Cerebellar nuclear complex (tissue), 1 donor: ENCODE measurements at places on chromosomes 16 and 17.

DNA sequence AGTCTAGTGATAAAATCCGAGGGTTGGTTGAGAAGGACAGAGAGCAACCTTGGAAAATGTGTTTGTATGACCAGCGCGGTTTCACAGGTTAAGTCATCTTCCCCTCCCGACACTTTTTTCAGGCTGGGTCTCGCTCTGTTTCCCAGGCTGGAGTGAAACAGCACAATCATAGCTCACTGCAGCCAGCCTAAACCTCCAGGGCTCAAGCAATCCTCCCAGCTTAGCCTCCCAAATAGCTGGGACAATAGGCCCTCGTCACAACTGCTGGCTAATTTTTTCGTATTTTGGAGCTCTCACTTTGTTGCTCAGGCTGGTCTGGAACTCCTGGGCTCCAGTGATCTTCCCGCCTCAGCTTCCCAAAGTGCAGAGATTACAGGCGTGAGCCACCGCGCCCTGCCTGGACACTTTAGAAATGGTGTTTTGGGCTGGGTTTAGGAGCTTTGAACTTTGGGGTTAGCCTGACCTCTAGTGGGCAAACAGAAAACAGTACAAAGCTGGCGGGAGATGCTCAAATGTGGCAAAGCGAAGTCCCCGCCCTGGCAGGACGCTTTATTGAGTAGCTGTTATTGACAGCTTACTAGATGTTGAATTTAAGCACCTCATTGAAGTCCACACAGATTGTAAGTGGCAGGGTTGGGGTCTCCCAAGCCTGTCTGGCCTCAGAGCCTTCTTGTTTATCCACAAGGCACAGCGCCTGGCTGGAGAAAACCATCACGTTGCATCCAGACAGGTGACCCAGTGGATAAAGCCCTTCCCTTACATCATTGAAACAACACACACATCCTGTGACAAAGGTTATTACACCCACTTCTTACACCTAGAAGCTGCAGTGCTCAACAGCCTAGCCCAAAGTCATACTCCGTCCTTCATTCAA lies 34.7 kb upstream of the RBBP6 start:
- peak; percentile 36 for DNase-seq

DNA sequence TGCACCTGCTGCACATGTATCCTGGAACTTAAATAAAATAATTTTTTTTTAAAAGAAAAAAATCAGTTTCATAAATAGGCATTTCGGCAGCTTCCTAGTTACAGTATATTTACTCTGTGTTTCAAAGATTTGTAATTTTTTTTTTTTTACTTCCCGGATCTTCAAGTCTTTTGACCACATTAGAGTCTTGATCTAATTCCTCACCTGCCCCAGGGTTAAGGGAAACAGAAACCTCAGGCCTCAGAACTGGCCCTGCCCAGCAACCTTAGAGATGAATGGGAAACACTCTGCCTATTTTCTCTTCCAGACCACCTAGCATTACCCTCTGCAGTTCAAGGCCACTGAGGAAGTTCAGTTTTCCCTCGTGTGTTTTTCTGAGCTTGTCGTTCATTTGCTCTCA lies 304.0 kb downstream of the MAF start:
- no peak for DNase-seq

DNA sequence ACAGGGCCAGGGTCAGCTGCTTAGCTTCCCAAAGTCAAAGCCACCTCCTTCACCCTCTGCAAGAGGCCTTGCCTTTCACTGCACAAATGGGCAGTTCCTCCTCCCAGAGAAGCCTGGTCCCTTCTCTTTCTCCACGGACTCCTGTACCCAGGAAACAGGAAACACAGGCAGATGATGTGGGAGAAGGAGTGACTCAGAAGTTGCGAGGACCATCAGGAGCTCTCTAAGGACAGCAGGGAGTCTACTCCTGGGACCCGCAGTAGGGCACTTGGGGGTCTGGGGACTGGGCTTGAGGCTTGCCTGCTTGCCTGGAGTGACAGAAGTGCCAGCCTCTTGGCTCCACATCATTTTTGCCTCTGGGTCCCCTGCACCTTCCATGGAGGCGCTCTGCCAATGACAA lies 47.4 kb upstream of the KSR1 start:
- no peak for DNase-seq

- DNase-seq: no peak
These were observed 38.4 kb downstream of the WIPI1 start for GRCh38 chr17:68418876-68419275.

DNA sequence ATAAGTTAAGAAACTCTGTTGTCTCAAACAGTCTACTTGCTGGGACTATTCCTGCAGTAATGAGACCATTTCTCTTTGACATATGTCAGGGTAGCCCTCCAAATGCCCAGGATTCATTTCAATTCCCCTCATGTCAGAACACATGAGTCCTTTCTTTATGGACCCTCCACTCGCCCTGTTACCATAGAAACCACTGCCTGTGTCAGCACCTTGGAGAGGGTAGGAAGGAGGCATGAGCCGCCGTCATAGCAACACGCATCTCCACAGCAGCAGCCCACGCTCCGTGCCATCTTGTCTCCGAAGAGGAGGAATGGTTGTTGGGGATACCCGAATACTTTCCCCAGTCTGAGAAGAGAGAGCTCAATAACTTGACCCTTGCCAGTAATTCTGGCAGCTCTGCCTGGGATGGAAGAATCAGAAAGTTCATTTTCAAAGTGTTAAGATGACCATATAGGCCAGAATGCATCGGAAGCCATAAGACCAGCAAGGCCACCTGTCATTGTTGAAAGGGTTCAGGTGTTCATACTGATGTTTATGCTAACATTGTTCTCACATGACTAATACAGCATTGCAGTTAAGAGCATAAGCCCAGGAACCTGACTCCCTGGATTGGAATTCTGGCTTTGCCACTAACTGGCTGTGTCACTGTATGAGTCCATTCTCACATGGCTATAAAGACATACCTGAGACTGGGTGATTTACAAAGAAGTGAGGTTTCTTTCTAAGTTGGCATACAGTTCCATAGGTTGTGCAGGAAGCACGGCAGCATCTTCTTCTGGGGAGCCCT lies 141.3 kb downstream of the ABCC12 start:
- DNase-seq: no peak

DNA sequence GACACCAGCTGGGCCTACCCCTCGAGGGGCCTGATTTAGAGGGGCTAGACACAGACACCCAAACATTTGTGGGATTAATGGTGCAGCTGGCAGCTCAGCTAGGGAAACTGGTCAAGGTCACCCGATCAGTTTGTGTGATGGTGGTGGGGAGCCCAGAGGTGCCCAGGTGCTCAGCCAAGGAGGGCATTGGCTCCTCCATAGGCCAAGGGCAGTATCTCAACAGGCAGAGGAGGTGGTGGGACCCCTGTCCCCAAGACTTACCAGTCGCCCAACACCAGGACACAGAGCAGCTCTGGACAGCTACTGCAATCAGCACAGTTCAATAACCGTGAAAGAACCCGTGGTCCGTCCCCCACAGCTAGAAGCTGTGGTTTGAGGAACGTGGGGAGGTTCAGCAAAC lies 120.9 kb downstream of the C16orf78 start:
- no peak for DNase-seq

GRCh38 chr17:8147805-8148404 lies 4.3 kb downstream of the PER1 start:
- no peak for DNase-seq

DNA sequence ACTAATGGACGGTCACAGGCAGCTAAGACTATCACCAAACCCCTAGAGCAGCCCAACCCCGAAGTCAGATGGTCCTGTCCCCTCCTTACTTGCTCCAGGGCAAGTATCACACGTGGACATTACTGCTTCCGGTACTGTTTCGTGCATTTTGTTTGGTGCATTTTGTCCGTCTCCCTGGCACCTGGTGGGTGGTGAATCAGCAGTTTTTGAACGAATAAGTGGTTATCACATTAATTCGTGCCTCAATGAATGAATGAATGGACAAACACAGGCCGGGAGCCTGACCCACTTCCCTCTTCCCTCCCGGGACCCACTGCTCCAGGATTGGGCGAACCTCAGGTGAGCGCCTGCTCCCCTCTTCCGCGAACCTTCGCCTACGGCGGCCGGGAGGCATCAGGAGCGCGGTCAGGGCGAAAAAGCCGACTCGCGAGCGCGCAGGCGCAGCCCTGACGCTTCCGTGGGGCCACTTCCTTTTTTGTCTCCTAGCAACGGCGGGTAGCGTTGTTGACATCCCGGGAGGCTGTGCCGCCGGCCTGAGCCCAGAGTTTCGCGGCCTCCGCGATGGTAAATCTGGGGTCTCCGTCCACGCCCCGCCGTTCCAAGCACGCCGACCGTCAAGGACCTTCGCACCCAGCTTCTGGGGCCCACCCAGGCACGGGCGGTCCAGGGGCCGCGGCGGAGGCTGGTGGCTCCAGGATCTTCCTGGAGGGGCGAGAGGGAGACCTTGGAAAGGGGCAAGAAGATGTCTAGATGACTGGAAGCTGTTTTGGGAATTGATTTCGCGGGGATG lies at the start of gene DYNLRB2:
Gene DYNLRB2, plus strand, starts transcription at position 478 of the 790 bp plus-strand sequence. Its CDS starts 84 bp downstream, at position 562.
- peak; percentile 76 for DNase-seq

DNA sequence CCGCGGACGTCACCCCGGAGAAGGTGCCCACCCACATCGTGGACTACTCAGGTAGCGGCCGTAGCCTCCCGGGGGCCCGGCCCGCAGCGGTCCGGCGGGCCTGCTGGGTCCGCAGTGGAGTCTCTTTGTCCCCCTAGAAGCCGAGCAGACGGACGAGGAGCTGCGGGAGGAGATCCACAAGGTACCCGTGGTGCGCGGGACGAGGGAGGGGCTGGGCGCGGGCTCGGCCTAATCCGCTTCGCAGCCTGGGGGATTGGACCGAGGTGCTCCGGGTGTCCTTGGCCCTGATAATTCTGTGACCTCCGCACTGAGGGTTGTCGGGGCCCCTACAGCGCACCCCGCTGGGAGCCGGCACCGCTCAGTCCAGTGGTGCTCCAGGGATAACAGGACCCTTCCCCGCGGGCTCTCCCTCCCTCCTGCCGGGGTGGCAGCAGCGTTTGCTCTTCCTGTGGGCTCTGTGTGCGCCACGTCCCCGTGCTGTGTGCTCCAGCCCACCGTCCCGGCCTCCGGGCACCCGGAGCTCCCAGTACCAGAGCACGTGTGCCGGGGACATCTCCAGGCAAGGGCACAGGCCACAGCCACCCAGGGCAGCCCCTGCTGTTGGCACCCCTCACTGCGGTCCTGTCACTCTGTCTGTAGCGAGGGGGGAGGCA lies 713 bp downstream of the RHOT2 start:
- DNase-seq: no peak

GRCh38 chr16:17526956-17527937 lies 56.5 kb upstream of the XYLT1 start:
- no peak for DNase-seq

GRCh38 chr17:81340607-81341515 lies 45.8 kb upstream of the SLC38A10 start:
- no peak for DNase-seq

DNA sequence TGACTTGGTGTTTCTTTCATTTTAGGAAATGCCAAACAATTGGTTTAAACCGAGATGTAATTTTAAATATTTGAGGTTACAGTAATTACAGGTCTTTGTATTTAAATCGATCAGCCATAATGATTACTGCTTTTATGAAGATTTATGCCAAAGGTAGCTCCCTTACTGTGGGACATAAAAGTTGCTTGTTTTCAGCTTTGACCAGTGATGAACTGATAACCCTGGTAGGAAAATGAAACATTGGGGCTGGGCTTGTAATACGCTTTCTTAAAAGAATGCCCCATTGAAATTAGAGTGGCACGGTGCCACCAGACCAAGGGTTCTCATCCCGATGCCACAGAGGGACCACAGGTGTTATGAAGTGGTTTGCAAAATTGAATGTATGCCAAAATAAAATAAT lies 7.3 kb downstream of the TNRC6A start:
- no peak for DNase-seq

GRCh38 chr17:32546031-32546444 lies 59.2 kb downstream of the CDK5R1 start:
- DNase-seq: peak; percentile 23

- DNase-seq: no peak
These were observed 22.5 kb downstream of the SLC38A10 start for GRCh38 chr17:81272616-81273015.

DNA sequence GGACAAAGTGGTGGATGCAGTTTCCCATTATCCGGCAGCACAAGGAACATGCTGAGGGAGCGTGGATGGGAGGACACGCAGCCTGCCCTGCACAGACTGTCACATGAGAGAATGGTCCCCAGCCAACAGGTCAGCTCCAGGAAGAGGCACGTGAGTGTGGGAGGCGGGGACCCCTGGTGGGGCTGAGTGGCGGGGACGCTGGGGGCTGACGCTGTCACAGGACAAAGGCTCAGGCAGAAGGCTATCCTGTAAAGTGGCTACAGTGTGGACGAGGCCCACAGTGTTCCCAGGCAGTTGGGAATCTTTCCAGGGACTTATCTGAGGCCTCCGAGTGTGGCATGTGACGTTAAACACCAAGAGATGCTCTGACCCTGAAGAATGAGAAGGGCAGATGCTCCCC lies 30.4 kb downstream of the MBTPS1 start:
- no peak for DNase-seq

GRCh38 chr17:74542727-74543383 lies 3.1 kb downstream of the CD300C start:
- DNase-seq: no peak

DNA sequence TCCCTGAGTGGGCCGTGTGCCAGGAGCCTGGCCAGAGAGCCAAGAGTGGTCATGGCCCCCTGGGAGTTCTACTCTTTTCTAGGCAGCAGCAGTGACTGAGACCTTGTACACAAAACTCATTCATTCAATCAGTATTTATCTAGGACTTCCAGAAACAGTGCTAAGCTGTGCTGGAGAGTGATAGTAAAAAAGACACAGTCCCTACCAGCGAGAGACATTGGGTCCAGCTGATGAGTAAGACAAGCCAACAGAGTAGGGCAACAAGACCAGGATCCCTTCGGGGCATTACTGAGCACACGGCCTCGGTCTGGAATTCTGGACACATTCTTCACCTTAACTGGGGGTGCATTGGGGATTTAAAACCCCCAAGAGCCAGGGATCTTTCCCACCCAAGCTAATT lies 20.2 kb downstream of the CBX4 start:
- DNase-seq: no peak

GRCh38 chr16:12614662-12615278 lies 188.9 kb downstream of the CPPED1 start:
- no peak for DNase-seq

DNA sequence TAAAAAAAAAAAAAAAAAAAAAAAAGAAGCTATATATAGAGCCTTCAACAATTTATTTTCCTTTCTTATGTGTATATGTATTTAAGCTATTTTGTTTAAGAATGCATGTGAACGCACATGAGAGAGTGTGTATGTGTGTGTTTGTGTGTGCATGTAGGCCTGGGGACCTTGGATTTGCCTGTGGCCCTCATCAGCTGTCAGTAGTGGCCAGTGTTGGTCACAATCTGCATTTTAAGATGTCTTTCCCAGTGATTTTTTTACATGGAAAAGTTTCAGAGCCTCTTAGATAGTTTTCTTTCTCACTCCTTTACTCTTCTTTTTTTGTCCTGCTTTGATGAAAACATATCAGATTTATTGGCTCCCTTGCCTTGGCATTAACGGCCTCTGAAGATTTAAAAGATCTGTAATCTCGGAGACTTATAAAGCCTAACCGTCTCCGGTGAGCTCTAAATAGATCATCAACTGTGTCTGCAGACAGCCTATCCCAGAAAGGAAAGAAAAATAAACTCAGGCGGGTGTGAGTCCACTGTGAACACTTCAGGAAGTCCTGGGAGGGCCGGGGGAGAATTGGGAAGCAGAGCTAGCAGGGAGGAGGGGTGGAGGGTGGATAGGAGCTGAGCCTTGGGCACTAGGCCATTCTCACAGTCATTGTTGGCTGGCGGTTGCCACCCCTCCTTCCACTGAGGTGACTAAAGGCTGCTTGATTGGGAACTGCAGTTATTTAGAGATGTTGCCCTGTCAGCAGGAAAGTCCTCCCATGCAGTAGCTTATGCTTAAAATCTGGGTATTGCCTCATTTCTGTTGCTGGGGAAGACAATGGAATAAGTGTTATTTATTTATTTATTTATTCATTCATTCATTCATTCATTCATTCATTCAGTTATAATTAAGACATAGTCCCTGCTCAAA lies 86.8 kb downstream of the WWP2 start:
- peak; percentile 27 for DNase-seq
